Cerebellar nuclear complex (tissue), 1 donor: ENCODE measurements at places on chromosomes 16 and 17.

DNA sequence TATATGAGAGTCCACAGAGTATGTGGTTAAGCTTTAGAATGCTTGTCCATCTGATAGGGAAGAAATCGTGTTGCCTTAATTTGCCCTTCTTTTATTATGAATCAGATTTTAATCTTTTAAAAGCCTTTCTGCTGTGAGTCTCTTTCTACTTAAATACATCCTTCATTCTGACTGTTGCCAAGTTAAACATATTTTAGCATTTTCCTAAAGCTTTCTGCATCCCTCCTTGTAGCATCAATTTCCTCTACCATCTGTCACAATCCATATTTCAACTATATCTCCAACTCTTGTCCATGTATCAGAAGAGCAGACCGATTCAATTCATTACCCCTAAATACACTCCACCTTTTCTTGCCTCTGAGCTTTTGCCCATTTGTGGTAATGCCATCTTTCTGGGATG lies 20.5 kb upstream of the FA2H start:
- no peak for DNase-seq

- DNase-seq, result no peak
Observed at GRCh38 chr17:79600681-79601131, 10.1 kb downstream of the RBFOX3 start.

DNA sequence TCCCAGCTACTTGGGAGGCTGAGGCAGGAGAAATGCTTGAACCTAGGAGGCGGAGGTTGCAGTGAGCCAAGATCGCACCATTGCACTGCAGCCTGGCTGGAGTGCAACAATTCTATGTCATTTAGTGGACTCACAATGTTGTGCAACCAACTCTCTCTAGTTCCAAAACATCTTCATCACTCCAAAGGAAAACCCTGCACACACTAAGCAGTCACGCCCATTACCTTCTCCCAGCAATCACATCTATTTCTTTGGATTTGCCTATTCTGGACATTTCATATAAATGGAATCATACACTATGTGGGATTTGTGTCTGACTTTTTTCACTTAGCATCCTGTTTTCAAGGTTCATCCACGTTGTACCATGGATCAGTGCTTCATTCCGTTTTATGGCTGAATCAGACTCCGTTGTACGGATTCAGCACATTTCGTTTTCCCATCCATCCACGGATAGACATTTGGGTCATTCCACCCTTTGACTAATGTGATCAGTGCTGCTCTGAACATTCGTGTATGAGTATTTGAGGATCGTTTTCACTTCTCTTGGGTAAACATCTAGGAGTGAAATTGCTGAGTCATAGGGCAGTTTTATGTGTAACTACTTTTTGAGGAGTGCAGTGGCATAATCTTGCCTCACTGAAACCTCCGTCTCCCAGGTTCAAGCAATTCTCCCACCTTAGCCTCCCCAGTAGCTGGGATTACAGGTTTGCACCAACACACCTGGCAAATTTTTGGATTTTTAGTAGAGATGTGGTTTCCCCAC lies 45.4 kb upstream of the EMP2 start:
- no peak for DNase-seq

GRCh38 chr16:13919330-13919682 lies 648 bp upstream of the ERCC4 start:
- no peak for DNase-seq

DNA sequence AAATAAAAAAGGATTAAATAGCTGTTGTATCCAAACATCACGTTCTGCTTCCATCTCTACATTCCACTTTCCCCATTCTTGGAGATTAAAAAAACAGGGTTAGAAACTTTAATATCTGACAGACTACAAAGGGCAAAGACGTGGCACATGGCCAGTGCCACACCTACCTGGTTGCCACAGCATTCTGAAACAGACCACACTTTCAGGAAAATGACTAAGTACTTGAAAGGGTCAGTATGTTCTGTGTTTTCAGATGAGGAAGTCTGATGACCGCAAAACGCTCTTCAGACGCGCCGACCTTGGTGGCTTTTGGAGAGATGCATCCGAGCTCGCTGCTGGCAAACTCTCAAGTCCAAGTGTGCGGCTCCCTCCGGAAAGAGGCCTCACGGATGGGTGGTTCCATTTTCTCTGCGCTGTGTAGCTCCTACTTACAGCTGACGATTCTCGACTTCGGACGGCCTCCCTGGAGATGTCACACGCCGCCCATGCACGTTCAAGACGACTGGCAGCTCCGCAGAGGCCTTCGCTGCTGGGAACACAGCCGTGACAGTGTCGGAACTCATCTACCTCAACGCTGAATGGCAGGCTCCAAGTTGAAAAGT lies 15.5 kb downstream of the MAP1LC3B start:
- no peak for DNase-seq

GRCh38 chr17:80099291-80100034 lies 1.9 kb upstream of the GAA start:
- no peak for DNase-seq

GRCh38 chr17:66837885-66838665 lies 3.2 kb downstream of the CACNG5 start:
- DNase-seq, result no peak

GRCh38 chr17:6627019-6627418 lies 13.5 kb downstream of the KIAA0753 start:
- no peak for DNase-seq

DNA sequence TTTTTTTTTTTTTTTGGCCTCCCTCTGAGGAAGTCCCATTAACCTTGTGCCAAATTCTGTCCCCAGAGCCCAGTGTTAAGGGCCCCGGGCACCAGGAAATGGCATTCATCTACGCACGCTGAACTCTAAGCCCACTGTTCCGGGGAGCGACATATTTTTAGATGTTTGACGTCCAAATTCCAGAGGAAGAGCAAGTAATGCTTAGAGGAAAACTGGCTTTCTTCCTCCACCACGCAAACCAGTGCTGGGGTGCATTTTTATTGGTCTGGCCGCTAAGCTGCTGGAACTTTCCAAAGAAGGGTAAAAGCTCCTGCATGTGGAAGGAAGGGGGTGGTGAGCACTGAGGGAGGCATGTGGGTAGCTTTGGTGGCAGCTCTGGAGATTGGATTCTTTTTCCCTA lies 8.3 kb downstream of the WFDC1 start:
- no peak for DNase-seq

DNA sequence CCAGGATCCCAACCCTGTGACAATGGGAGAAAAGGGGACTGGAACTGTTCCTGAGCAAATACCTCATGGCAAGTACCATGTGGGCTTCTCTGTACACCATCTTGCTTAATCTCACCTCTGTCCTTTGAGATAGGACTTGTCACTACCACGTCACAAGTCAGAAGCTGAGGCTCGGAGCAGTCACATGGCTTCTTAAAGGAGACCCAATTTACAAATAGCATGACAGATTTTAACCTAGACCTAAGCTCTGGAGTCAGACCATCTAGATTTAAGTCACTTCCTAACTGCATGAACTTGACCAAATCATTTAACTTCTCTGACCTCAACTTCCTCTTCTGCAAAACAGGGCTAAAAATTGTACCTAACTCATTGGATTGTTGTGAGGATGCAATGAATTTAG lies 36.0 kb upstream of the CCL1 start:
- no peak for DNase-seq

DNA sequence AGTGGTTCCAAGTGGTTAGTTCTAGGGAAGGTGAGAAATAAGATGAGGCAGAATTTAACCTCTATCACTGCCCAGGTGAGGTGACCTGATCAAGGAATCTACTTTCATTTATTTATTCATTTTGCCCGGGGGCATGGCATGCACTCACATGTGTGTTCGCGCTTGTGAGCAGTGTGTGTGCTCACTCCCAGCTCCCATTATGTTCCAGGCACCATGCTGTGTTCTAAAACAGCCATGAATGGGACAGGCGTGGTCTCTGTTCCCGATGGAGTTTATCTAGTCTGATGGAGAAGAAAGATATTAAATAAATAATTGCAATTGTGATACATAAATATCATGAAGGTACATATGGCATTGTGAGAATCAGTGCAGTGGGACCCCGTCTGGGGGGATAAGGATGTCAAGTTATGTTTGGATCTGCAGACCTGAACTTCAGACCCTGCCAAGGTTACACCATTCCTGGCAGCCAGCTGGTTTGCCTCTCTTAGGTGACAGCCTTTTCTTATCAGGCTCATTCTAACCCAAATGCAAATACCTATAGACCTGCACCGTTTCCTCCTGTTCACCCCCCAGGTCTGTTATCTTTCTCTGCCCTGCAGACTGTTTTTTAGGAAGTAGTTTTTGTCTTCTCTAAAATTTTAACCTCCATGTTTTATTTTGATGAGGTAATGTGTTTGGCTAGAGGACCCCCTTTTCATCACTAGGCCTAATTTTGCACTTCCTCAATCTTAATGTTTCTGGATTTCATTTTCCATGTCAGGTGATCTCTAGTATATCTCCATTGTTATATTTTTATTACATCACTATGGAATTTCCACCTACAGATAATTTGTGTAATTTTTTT lies 11.8 kb downstream of the CYB5B start:
- DNase-seq, result no peak

DNA sequence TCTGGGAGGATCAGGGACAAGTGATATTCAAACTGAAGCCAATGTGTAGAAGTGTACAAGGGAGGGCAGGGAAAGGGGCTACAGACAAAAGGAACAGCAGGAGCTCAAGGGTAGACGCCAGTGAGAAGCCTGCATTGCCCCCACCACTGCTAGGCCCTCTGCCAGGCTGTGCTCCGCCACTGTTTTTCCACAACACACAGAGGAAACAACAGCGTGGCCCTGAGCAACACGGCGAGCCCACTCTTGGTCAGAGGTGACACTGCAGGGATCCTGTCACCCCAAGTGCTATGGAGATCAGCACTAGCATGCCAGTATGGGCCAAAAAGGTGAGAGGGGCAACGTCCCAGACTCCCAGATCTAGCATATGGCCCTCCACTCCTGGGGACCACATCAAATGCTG lies 23.4 kb downstream of the MYO18A start:
- no peak for DNase-seq

DNA sequence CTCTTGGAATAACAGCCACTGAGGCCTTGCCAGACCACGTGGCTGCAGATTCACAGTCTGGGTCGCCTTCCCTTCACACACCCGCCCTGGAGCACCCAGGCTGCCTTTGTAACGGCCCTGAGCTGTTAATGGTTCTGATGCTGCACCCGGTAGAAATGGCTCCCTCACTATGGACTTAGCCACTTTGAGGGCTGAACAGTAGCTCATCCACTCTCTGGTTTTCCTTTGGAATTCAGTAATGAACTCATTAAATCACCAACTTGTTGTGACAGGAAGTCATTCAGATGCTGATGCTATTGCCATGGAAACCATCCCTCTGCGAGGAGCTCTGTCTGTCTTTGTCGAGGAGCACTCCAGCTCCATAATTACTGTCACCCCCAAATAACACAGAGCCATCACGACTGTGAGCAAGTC lies 59.2 kb downstream of the CDK5R1 start:
- DNase-seq, result no peak

- DNase-seq, result no peak
Observed at GRCh38 chr16:19008245-19009169, 24.8 kb downstream of the TMC7 start.

GRCh38 chr17:47695429-47696376 lies 1.7 kb downstream of the TBKBP1 start:
- no peak for DNase-seq

- no peak for DNase-seq
Observed at GRCh38 chr17:8047769-8048110, 8.9 kb downstream of the ALOX15B start.

- DNase-seq, result no peak
Observed at GRCh38 chr16:73057291-73058210, 9.6 kb upstream of the ZFHX3 start.

- DNase-seq, result no peak
Observed at GRCh38 chr16:68000450-68000849, 1.2 kb upstream of the DPEP2 start.

- no peak for DNase-seq
Observed at GRCh38 chr17:78537217-78537860, 39.9 kb downstream of the DNAH17 start.

DNA sequence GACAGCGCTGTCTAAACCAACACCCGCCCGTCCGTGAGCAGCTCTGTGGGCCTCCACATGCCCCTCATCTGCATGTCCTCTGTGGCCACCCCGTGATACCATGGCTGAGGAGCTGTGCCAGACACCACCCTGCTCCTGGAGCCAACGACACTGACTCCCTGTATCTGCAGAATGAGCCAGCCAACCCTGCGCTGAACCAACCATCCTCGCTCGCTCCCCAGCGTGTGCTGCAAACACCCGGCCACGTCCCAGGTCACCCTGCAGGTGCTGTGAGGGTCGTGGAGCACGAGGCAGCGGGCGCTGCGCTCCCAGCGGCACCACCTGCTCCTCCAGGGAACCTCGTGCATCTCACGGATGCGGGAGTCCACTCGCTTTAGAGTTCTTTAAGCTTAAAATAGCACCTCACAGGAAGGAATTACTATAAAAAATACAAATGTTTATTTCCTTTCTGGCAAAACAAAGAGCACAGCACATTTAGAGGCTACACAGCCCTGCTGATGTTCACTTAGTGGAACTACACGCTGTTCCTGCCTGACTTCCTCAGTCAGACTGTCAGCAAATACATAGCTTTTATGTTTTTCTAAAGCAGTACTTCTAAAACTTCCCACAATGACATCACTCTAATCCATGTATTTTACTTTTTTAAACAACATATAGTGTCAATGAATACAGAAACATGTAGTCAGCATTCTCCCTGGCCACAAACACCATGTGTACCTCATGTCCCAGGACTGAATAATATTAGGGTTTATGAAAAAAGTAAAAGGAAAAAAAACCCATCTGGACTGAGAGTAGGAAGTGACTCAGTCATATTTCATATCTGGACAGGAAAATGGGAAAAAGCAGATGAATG lies 43.5 kb downstream of the MAP1LC3B start:
- no peak for DNase-seq

GRCh38 chr17:71948703-71949422 lies 172.0 kb upstream of the SOX9 start:
- no peak for DNase-seq

DNA sequence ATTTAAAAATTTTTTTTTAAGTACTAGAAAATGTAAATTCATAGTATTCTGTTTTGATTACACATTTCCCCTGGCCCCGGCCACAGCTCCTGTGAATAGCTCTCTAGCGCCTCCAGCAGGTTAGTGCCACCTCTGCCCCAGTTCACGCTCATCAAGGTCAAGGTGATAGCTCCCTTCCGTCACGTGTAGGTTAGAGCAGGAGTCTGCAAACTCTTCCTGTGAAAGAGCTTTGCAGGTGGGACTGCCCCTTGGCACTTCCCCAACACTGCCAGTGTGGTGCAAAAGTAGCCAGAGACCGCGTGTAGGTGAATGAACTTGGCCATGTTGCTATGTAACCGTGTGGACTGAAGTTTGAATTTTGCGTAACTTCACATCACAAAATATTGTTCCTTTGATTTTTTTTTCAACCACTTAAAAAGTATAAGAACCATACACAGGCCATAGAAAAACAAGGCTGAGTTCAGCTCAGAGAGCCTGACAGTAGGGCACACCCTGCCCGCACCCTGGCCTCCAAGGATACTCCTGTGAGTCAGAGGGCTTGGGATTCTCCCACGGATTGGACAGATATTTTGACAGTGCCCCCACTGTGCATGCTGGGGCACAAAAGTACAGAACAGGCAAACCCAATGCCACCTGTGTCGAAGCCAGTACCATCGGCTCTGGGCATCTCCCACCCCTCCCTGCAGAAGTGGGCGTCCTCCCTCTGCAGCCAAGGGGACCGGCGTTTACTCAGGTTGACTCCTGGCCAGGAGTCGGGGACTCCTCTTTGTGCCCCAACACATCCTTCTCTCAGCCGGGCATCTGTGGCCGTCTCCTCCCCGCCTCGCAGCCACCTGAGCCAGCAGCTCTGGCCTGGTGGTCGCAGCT lies 92.0 kb upstream of the CHMP6 start:
- DNase-seq, result no peak
